Stimulated activated memory B cell treated with anti-CD40 and anti-IgM and Interleukin-4, amounts not matched to agents 10 μg/mL and 1 μg/mL and 100 μg/mL, for 72 hours (primary cell): ENCODE measurements at places on chromosomes 4 and X.

DNA sequence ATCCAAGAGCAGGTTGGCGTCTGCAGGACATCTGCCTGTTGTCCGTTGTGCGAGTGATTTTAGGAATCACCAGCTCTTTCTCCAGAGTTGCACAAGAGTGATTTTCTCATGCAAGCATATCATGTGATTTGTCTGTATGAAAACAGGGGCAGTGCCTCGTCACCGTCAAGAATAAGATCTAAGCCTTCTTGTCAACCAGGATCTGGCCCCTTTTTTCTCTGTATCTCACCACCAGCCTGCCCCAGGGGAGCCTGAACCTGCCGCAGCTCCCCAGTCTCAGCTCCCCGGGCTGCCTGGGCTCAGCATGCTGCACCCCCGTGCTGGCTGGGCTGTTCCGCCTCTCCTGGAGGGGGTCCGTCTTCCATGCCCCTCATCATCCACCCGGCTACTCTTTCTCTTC, 90.5 kb downstream of the STOX2 start:
- no peak for ATAC-seq

DNA sequence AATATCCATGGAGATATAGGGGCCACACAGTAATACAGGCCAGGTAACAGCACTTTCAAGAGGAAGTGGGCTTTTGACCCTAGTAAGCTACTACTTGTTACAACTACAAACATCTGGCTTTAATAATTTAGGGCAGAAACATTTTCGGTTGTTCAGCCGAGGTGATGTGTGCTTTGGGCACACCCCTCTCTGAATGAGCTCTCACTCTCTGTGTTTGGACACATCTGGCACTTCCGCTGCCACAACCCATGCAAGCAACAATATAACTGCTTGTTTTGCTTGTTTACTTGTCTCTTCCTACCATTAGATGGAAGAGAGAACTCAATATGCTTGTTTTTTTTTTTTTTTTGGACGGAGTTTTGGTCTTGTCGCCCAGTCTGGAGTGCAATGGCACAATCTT, 277.2 kb downstream of the HS3ST1 start:
- no peak for ATAC-seq

GRCh38 chr4:8737601-8738279, 133.9 kb downstream of the HMX1 start:
- no peak for ATAC-seq

DNA sequence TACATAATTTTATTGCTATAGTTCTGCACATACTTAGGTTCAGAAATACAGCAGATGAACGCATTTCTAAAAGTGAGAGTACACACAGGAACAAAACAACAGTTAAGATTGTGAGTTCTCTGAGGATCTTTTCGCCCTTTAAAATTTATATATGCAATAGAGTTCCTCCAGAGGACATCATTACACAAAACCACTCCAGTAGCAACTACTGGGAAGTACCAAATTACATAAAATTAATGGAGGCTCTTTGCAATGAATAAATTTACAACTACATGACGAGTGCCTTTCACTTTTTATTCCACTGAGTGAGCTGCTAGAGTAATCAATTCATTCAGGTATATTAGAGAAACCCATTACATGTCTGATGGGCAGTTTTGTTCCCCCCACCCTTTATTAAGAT, 107.2 kb downstream of the PPP3CA start:
- no peak for ATAC-seq

DNA sequence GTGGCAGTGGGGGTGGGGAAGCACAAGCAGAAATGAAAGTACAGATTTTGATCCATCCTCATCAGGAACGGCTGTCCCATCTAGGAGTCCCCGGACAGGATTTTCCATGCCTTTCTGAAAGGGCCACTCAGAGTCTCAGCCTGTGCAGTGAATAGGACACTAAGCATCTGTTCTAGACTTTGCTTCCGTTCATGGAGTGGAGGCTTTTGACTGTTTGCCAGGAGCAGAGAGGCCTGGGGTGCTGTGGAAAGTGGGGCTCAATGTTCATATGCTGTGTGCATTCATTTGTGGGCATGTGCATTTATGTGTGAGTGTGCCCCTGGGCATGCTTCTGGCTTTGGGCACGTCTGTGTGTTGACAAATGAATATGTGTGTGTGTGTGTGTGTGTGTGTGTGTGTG, 25.6 kb upstream of the MAMLD1 start:
- ATAC-seq, result no peak

GRCh38 chr4:8835521-8836365, 35.9 kb downstream of the HMX1 start:
- ATAC-seq, result no peak

GRCh38 chrX:153927672-153927921, 1.5 kb upstream of the ARHGAP4 start:
- ATAC-seq, result no peak

- no peak for ATAC-seq
These were observed 224.6 kb upstream of the RPL34 start for GRCh38 chr4:108395786-108396185.

- ATAC-seq, result no peak
These were observed 106.4 kb upstream of the SCOC start for GRCh38 chr4:140266958-140267568.

GRCh38 chr4:85681221-85681657, 206.3 kb downstream of the ARHGAP24 start:
- ATAC-seq, result peak; percentile 77

DNA sequence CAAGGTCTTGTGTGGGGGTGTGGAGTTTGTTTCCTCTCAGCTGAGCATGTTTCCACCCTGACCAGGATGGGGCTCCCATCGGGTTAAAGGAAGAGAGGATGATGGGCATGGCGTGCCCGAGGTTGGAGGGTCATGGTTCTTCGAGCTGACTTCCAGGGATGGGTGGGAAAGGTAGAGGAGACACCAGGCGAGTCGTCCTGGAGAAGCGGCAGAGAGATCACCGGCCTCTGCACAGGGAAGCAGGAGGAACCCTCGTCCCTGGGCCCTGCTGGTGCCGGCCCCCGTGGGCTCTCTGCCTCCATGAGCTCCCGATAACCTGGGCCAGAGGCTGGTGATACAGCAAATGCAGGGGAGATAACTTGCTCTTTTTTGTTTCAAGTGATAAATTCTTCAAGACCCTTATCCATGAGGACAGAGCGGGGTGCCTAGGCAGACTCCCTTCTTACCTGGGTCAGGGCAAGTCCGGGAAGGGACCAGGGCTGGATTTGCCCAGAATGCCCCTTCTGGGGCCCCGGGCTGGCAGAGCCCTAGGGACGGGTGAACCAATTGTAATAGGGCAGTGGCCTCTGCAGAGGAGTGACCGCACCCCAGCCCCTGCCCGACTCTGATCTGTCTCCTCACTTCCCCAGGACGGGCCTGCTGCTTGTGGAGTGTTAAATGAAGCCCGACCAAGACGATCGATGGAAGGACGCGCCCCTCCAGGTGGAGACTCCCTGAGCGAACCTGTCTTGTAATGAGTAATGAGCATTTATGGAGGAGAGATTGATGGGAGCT, 63.0 kb downstream of the CPZ start:
- no peak for ATAC-seq

DNA sequence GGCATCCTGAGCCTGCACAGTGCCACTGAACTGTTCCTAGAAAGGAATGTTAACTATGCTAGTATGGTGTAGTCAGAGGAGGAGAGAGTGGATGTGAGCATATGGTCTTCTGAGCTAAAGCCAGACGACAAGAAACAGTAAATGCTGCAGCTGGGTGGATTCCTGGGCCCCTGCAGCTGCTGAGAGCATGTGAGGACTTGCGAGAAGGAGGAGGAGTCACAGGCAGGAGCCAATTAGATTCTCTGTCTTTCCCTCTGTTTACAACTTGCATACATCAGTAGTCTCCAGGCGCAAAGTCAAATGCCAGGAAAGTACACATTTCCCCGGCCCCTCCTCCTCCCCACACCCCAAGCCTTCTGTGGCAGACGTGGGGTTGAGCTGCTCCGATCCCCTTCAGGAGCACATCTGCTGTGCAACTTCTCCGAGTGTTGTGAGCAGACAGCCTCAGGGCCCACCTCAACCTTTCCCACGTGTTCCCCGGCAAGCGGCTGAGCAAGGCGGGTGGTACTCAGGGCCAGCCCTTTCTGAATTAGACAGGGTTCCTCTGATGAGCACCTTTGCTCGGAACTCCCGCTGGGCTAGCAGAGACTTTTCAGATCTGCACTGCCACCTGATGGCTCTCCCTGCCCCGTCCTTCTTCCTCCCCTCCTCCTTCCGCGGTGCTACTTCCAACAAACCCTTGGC, 108.7 kb upstream of the ATP6AP2 start:
- peak; percentile 81 for ATAC-seq

DNA sequence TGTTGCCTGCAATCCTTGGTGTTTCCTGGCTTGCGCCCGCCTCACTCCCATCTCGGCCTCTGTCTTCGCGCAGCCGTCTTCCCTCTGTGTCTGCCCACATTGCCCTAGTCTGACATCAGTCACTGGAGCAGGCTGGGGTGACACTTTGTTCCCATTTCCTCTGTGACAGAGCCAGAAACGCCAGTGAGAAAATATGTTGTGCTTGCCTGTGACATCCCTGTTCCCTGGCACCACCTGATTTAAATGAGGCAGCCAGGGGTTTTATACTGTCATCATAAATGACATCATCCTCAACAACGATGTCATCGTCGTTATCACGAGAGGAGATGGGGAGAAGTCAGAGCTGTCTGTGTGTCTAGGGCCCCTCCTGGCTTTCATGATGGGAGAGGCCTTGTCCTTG, 29.1 kb downstream of the ZNF185 start:
- ATAC-seq, result no peak

GRCh38 chr4:97134456-97134855, 1008.8 kb downstream of the STPG2 start:
- no peak for ATAC-seq

DNA sequence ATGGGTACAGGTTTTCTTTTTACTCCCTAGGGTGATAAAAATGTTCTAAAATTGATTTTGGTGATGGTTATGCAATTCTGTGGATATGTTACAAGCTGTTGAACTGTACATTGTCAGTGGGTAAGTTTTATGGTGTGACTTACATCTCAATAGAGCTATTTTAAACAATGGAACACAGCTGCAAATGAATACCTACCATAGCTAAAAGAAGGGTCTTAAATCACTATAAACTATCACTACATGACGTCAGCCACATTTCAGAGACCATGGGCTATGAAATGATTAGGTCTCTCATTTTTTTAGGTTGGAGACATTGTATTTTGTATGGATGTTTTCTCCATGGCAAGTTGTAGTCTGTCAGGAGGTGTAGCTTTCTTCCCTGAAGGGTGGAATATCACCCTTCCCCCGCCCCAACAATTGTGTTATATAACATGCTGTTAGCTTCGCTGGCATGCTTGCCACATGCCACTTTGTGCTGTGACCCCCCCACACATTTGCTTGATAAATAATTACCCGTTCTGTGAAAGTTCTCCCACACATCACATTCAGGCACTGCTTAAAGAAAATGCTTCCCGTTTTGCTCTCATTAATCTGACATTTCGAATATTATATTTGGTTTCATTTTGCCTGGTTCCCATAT, 159.7 kb downstream of the ARHGAP10 start:
- no peak for ATAC-seq

GRCh38 chr4:133150486-133151340, 1.6 kb downstream of the PCDH10 start:
- ATAC-seq, result no peak

- ATAC-seq, result peak; percentile 9
These were observed 689 bp downstream of the METAP1 start for GRCh38 chr4:98996056-98996764.

- ATAC-seq, result no peak
These were observed 60.0 kb downstream of the FHDC1 start for GRCh38 chr4:152996111-152996571.

- ATAC-seq, result no peak
These were observed 841 bp downstream of the MTNR1A start for GRCh38 chr4:186554539-186554913.

DNA sequence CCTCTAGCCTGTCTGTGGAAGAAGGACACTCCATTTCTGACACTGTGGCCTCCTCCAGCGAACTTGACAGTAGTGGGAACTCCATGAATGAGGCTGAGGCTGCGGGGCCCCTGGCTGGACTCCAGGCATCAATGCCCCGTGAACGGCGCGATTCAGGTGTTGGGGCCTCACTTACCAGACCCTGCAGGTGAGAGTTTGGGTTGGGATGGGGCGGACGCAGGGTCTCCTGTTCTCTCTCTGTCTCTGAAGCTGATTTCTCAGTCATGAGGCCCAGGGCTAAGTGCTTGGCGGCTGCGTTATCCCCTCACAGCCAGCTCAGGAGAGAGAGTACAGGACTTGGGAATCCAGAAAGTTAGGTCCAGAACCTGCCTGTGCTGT, 71.0 kb downstream of the STARD8 start:
- ATAC-seq, result no peak

DNA sequence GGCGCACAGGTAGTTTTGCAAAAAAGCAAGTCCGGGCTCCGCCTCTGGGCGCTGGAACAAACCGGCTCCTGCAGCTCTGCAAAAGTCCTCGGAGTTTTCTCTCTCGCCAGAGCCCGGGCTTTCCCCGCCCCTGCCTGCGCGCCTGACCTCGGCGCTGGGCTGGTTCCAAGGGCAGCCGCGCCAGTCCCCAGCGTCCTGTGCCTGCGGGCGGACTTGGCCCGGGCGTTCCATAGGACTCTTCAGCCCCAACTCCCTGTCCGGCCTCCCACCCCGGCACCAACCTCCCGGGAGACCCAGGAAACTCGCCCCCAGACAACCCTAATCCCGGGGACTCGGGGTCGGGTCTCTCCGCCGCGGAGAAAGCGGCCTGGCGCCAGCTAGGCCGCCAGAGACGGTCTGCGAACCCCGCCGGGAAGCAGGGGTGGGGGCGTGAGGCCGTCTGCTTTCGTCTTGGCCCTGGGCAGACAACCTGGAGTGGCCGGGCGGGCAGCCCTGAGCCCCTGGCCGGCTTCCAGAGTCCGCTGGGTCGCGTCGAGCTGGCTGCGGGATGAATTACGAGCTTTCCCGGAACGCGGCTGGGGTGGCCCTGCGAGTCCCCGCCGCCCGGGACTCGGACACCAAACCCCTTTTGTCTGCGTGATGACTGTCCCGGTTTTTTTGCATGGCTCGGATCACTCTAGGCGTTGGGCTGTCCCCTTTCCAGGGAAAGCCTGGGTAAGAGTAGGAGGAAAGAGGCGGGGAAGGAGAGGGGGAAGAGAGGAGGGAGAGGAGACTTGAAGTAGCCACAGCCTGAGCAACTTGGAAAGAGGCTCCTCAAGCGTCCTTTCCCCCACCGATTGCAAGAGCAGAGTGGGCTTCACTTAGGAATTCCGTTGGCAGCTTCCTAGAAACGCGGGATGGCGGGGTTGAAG, 916 bp downstream of the MXRA5 start:
- no peak for ATAC-seq

- no peak for ATAC-seq
These were observed 568.6 kb upstream of the BOD1L1 start for GRCh38 chr4:14196131-14196530.

DNA sequence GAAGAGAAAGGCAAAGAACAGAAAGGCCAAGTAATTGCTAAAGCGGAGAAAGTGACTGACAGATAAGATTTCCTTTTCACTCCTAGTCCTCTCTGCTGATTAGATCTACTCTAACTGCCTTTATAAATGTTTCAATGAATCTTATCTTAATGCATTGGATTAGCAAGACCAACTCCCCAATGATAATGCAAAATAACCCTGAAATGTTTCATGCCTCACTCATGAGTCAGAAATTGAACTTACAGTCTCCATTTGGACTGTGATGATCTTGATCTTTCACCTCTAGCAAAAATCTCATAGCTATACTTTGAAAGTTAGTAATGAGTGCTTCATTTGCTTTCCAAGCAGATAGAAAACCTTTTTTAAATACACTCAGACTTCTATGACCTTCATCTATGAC, 26.5 kb downstream of the SLC10A7 start:
- no peak for ATAC-seq
